Hypothalamus (tissue), 51 donors: ENCODE measurements at places on chromosomes 3 and 15.

DNA sequence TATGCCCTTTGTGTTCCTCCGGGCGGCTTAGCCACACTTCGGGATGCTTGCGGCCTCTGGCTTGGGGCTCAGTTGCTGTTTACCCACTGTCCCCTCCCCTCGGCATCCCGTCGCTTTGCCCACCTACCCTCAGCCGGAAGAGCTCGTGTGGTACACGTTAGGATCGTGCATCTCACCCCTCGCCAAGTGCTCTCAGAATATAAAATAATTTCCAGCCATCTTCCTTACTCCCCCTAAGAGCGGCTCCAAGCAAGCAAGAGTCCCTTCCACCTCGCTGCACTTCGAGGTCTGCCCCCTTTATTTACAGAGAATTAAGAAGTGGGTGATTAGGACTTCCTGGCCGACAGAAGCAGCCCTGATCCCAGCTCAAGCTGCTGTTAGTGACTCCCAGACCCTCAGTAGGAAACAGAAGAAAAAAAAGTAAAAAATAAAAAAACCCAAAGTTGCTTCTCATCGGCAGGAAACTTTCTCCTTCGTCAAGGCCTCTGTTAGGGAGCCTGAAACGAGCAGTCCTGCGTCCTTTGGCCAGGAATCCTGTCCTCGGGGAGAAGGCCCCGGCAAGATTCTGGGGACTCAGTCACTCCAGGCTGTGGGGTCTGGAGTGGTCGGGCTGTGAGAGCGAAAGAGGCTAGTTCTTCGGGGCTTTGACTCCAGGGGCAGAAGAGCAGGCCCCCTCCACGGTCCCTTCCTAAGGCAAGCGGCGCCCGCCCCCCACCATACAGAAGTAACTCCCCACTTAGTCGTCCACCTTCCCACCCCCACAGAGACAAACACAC is 3.0 kb downstream of the MEIS2 start:
- no peak for DNase-seq

- DNase-seq = no peak
Measured at GRCh38 chr3:55157731-55158130, 229.9 kb upstream of the LRTM1 start.

DNA sequence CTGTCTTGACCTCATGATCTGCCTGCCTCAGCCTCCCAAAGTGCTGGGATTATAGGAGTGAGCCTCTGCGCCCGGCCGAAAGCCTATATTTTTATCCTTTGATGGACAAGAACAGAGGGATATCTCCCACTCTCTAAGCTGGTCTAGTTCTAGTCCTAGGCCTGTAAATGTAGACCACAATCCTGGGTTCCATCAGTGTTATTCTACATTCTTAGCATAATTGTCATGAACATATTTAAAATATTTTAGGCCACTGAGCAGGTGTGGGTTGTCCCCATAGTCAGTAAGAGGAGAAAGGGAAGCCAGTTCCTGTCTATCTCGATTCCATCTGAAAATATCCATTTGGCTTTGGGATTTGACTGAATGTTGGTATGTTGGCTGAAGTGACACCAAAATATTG is 118.1 kb downstream of the EBLN2 start:
- DNase-seq = no peak

DNA sequence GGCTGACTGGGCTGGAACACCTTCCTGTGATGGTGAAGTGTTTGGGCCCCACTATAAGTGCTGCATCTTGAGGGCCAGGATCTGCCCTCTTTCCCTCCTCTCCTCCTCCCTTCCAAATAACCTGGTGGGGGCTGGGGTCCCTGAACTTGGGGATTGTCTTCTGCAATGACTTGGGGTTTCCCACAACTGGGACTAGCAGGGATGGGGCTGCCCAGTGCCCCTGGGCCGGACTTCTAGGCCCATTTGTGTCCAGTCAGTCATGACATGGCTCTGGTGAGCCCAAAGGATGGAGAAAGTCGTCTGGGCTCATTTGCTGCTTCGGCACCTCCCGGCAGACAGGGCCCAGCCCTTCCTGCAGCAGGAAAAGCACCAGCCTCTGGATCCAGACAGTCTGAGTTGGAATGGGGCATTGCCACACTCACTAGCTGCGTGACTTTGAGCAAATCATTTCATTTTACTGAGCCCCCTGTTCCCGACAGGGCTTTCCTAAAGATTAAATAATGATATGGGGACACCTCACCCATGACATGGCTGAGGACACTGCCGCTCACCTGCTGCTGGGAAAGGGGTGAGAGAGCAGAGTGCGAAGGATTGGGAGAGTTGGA is 113.2 kb downstream of the DNAJB8 start:
- DNase-seq = no peak

DNA sequence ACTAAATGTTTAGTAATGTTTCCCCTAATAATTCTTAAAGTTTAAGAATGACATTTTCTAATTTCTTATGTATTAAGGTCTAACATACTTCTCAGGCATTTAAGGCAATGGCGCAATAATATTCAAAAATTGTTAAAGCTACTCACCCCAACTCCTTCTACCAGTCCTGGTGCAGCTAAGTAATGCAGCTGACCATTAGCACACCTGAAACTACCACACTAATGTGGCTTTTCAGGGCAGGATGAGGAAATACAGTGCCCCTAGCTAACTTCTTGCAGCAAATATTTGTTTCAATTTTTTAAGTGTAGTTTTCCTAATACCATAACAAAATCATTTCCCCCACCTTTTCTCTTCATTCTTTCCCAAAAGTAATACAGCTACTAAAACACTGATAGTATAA is 827.7 kb downstream of the FHIT start:
- no peak for DNase-seq

GRCh38 chr15:44710236-44711095 is 657 bp downstream of the PATL2 start:
- peak; percentile 16 for DNase-seq

DNA sequence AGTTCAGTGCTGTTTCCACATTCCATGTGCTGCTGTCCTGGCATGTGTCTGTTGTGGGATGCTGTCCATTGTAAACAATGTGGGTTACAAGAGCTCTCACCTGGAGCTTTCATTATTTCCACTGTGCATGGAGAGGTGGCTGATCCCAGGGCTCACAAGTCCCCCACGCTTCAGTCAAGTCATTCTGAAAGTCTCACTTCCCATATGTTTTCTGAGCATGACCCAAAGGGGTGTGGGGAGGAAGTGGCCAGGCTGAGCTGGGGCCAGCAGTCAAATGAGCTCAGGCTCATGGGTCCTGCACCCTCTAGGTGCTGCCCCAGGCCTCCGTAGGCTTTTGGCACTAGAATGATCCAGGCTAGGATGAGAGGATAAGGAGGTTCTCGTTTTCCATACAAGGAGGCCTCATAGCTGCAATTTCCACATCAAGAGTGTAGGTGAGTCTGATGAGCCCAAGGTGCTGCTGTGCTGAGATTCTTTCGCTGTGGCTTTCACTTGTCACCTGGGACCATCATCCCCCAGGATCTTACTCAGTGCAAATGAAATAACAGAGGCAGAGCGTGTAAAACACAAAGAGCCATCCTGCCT is 22.0 kb downstream of the STARD5 start:
- no peak for DNase-seq

GRCh38 chr3:161320837-161321236 is 50.5 kb downstream of the SPTSSB start:
- no peak for DNase-seq

DNA sequence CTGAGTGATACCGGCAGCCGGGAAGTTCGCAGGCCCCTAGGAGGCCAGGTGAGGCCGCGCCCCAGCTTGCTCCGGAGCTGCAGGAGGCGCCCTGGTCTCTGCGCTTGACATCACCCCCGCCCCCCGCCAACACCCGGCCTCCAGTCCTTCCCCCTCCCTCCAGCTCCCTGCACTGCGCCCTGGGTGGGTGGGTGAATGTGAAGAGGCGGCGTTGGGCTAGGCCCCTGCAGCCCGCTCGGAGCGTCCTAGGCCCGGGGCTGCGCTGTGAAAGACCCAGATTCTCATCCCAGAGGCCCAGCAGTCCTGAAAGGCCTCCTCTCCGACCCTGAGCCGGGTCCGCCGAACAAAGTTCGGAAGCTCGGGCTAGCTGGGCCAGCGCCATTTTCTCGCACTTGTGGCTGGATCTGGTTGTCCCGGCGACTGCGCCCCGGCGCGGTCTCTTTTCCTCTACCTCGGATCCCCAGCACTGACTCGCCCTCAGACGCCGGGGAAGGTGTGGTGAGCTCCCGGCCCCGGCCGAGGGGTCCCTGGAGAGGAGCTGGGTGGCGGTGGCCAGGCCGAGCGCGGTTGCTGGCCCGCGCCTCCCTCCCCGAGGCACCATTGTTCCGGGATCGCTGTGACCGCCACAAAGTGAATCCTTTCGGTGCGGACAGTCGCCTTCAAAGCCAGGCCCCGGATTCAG is 12.9 kb downstream of the ZIC4 start:
- no peak for DNase-seq

DNA sequence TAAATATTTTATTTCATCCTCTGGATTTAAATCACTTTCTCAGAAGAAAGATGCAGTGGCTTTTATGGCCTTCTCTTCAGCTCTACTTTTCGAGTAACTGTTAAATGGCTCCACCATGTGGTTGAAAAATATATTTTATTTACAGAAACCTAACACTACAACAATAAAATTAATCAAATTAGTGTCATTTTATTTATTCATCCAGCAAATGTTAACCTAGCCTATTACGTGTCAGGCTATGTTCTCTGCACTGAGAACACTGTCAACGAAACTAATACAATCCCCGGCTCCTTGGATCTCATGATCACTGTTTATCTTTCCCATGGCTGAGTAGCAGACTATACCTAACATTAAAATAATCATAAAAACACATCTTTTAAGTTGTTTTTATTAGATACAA is 148.0 kb upstream of the OSTN start:
- DNase-seq = no peak

DNA sequence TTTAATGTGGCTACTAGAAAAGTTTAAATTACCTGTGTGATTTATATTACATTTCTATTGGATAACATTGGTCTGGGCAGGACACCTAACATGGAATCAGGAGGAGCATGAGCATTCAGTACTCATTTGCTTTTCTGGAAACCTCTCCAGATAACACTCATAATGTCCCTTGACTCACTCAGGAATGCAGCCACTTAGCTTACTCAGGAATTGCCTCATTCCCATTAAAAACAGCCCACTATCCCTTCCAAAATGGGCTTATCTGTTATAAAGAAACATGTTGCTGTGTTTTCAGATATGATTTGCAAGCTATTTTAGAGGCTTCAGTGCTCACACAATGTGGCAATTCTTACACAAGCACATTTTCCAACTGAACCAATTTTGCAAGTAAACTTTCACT is 17.1 kb downstream of the GBE1 start:
- no peak for DNase-seq

DNA sequence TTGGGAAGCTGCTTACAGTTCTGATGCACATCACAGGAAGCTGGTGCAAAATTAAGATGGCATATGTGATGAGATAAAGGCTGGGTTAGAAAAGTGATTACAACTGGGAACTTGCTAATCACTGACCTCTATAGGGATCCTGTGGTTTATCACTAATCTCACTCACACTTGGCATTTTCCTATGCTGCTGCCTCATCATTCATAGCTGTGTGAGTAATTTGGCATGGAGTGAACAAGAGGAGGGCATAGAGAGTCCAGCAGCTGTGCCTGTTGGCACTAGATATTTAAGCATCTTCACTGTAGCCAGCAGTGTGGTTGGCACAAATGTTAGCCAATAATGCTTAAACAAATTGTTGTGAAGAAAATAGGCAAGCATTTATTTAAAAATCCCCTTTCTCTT is 217.7 kb upstream of the CGNL1 start:
- no peak for DNase-seq

DNA sequence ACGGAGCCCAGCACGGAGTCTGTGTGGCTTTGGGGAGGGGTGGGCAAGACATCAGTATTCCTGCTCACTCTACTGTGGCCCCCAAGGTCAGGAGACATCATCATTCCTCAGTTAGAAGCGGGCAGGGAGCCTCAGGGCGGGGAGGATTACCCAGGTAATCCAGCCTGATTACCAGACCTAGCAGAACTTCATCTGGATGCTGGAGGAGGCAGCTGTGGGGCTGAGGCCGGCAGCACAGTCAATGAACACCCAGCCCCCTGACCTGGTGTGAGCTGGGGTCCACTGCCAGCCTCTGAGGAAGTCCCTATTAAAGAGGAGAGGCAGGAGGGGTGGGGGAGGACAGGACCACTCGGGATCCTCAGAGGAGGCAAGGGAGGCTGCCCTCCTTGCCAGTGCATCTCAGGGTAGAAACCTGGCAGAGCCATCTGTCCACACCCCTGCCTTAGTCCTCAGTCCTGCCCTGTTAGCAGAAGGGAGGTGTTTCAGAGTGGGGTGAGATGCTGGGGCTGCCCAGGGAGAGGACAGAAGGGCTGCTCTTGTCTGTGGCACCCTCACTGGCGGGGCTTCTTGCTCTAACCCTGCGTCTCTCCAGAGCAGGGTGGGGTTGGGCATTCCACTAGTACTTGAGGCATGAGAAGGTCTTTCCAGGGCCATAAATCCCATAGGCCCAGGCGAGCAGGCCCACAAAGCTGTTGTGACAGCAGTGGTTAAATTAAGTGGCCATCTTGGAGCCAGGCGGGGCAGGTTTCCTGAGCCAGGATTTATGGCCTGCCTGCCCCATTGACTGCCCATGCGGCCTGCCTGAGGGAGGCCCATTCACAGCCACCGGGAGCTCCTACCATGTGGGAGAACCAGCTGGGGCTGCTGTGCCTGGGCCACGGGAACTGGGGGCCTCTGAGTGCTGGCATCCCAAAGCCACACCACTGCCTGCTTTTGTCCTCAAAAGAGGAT is 82.1 kb downstream of the LINGO1 start:
- DNase-seq = no peak

DNA sequence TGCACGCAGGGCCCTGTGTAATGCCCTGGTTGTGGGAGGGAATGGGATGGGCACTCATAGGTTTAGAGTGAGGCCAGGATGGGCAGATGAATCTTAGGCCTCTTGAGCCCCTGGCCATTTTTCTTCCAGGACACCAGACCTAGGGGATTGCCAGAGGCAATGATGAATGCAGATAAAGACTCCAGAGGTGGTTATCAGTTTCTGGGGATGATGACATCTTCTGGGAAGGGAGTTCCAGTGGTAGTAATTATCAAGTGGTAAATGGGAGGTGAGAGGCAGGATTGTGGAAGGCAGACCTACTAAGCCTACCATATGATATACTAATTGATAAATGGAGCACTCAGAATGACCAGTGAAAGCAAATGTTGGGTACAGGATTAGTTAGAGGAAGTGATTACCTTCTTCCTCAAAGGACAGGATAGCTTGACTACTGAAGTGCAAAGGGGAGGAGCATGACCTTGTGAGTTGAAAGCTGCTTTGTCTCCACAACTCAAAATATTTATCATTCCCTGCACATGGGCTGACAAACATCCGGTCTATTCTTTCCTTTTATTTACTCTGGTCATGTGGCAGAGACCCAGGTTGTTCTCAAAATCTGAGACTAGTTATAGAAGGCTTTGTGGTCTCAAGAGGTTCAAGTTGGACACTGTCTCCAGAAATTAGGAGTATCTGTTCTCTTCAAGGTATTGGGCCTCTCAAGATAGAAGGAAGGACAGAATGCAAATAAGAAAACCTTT is 10.2 kb upstream of the MAPK6 start:
- no peak for DNase-seq

- no peak for DNase-seq
Measured at GRCh38 chr3:29011966-29012365, 268.9 kb upstream of the RBMS3 start.
